ENCODE measurements at places on chromosomes 6 and 20.

DNA sequence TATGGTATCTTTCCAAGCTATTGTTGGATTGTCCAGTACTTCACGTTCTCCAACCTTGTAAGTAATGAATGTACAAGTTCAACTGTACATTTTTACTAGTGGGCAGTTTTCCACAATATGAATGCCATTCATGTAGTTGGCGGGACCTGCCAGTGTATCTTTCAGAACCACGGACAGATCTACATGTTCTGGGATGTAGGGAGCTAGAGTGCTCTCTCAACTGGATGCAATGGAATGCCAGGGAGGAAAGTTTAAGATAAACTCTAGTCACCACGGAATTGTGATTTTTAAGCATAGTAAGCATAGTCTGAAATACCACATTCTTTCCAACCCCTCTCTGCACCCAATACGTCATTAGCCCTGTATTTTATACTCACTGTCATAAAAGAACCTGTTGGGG lies 21.5 kb upstream of the HLA-C start:
- DNase-seq = no peak

DNA sequence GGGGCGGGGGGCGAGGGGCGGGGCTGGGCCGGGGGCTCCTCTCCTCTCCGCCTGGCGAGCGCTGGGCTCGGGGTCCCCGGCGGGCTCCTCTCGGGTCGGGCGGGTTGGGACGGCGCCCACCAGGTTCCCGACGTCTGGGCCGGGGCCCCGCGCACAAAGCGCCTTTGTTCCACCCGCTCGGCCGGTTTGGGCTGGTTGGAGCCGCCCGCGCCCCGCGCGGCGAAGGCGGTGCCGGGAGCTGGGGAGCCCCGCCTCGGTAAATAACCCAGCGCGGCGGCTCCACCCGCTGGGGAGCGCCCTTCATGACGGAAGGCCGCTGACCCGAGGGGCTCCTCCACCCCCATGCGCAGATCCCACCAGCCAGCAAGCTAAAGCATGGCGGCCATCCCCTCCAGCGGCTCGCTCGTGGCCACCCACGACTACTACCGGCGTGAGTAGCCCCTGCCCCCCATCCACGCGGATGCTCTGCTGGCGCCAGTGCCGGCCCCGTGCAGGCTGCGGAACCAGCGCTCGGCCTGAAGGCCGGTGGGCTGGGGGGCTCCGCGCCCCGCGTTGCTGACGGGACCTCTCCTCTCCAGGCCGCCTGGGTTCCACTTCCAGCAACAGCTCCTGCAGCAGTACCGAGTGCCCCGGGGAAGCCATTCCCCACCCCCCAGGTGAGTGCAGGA lies 503 bp downstream of the PPDPF start:
- DNase-seq = peak; percentile 95

DNA sequence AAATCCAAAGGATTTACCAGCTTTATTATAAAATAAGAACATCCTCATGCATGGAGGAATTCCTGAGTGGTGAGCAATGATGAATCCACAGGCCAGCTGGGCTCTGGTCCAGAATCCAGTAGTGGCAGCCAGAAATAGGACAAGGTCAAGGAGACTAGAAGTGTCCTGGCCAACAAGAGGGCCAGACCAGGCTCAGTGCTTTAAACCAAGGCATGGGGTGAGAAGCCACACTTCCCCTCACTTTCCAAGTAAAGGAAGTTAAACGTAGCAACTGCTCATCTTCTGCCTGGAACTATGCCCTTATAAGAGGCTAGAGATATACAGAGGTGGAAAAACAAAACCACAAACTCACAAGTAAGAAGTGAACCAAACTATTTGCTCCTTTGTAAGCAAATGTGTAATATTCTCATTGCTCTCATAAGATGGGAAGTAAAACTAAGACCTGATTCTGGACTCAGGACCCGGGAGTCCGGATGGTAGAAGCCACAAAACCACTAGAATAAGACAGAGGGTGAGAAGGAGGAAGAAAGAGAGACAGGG lies 253.2 kb downstream of the UST start:
- no peak for DNase-seq

DNA sequence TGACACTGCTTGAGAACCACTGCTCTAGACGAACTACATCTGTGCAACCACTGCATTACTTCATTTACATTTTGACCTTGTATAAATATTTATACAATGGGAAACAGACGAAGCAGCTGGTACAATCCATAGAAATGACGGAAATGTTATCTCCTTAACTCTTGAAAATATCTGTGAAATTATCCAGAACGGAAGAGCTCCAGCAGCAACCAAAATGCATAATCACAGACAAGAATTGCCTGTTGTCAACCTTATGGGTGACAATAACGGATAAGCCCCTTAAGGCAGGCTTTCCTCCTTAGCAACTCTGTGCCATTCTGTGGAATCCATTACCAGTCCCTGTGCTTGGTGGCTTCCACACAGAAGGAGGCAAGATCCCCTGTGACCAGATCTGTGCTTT lies 115.4 kb downstream of the DTNBP1 start:
- no peak for DNase-seq

DNA sequence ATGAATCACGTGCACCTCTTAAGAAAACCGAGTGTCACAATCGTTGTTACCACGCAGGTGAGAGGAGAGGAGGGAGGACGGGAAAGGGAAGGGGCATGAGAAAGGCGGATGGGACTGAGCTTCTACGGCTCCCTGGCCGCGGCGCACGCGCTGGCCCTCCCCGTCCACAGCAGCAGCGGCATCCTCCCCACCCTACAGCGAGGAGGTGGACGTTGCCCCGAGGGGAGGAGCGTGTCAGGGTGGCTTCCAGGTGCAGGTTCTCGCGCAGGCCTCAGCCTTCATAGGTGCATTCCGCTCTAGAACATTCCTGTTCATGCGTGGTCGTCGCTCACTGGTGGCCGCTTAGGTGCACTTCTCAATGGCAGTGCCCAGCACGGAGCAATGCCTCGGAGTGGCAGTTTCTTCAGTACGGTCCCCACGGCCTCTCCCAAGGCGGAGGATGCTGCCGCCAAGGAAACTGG lies 29.7 kb upstream of the AFDN start:
- DNase-seq = no peak

- no peak for DNase-seq
Observed at GRCh38 chr6:628766-629165, 28.1 kb downstream of the HUS1B start.

- DNase-seq = peak; percentile 46
Observed at GRCh38 chr6:122839472-122839871, 50.4 kb downstream of the SMPDL3A start.

GRCh38 chr6:150775415-150776203 lies 89.9 kb upstream of the MTHFD1L start:
- no peak for DNase-seq

GRCh38 chr6:40282986-40283385 lies 304.2 kb downstream of the LRFN2 start:
- DNase-seq = no peak

- no peak for DNase-seq
Observed at GRCh38 chr20:44173846-44174245, 13.1 kb downstream of the JPH2 start.

- no peak for DNase-seq
Observed at GRCh38 chr20:61426352-61426751, 174.3 kb downstream of the CDH4 start.

DNA sequence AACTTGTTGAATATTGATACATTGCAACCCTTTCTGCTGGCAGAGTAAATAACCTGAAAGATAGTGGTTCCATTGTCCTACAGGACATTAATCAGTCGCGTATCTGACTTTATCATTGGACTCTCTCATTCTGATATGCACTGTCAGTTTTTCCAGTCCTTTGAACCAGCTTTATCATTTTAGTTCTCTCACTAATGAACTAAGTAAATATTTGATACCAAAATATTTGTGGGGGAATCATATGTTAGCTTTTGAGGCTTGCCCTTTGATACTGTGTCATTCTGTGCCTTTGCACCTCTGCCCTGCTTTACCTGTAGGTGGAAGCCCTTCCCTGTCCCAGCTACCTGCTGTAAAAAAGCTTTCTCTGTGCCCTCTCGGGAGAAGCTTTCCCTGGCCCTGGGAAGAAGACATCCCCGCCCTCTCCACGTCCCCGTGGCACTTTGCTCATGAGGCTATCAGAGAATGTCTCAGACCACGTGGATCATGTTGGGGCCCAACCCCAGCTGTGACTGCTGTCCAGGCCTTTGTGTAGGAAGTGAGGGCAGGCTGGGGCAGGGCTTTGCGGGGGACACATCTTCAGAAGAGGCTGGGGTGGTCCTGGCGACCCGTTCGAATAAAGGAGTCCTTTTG lies 117.8 kb upstream of the NXT1 start:
- no peak for DNase-seq

DNA sequence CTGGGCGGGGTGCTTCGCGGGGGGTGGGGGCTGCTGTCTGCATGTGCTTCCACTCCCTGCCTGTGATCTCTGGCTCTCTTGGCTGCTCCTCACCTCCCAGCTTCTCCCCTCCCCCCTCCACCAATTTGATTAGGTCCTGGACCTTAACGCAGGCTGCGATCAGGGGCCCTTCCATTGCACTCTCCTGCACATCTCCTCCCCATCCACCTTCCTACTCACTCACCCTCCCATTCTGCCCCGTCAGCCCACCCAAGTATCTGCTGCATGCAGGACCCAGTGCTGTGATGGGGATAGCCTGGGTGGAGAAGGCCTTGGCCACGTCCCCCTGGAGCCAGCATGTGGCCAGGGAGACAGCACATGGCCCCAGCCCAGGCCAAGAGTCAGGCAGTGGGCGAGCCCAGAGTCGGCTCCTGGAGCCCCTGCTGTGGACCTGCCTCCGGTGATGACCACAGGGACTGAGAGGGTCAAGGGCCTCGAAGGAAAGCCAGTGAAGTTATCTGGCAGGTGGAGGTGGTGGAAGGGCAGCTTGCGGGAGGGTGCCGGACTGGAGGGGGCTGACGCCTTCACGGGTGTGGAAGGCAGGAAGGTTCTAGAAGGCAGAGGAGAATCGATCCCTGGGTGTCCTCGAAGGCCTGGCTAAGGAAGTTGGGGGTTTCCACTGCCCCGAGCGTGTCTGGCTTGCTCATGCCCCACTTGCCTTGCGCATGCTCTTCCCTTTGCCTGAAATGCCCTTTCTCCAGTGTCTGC lies 40.7 kb downstream of the SRC start:
- DNase-seq = no peak

Measured in frontal cortex (tissue), 4 donors.